ENCODE measurements at places on chromosomes 4 and X. TPM values are rescaled to one million over a fixed set of nuclear protein-coding genes. Genes with fewer than 3 reads are reported as not detected.
A peak's percentile ranks its signal among the peaks of the same experiment; 100 is the strongest.

Gene MAPK10
- 37.8 TPM for total RNA-seq

DNA sequence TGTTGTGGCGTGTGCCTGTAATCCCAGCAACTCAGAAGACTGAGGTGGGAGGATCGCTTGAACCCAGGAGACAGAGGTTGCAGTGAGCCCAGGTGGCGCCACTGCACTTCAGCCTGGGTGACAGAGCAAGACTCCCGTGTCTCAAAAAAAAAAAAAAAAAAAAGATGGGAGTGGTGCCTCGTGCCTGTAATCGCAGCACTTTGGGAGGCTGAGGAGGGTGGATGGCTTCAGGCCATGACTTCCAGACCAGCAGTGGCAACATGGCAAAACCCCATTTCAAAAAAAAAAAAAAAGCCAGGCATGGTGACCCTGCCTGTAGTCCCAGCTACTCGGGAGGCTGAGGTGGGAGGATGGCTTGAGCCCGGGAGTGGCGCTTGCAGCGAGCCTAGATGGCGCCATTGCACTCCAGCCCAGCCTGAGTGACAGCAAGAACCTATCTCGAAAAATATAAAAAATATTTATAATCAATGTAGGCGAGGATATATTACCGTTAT is 27.0 kb downstream of the EIF2S3 start:
- H3K4me1 ChIP-seq = no peaks in the 10 kb centered on the region
- no peaks in the 10 kb centered on the region for H3K36me3 ChIP-seq
- no peak overlapping the region for H3K27ac ChIP-seq
- no peak overlapping the region for H3K4me3 ChIP-seq
- no peaks in the 10 kb centered on the region for H3K27me3 ChIP-seq

Gene MEPE
- 0.11 TPM for total RNA-seq

- H3K4me1 ChIP-seq = peaks cover 2% of the 10 kb centered on the region
- no peak overlapping the region for H3K27ac ChIP-seq
- H3K36me3 ChIP-seq = no peaks in the 10 kb centered on the region
- H3K4me3 ChIP-seq = no peak overlapping the region
- DNase-seq = peak; percentile 64
Observed at GRCh38 chrX:19673375-19674040, 158.2 kb upstream of the MAP3K15 start.

GRCh38 chr4:148261848-148262247 is 180.4 kb downstream of the NR3C2 start:
- H3K27ac ChIP-seq = no peak overlapping the region
- H3K27me3 ChIP-seq = no peaks in the 10 kb centered on the region
- no peak for DNase-seq
- H3K36me3 ChIP-seq = no peaks in the 10 kb centered on the region
- no peak overlapping the region for H3K4me3 ChIP-seq
- no peaks in the 10 kb centered on the region for H3K4me1 ChIP-seq

Gene GYPB
- not detected for total RNA-seq

- DNase-seq = no peak
- H3K4me3 ChIP-seq = no peak overlapping the region
- H3K27ac ChIP-seq = no peak overlapping the region
- no peaks in the 10 kb centered on the region for H3K27me3 ChIP-seq
- no peaks in the 10 kb centered on the region for H3K4me1 ChIP-seq
Observed at GRCh38 chrX:136620780-136621179, 27.2 kb upstream of the CD40LG start.

GRCh38 chr4:11518754-11519153 is 90.1 kb upstream of the HS3ST1 start:
- no peaks in the 10 kb centered on the region for H3K27me3 ChIP-seq
- no peak overlapping the region for H3K4me3 ChIP-seq
- H3K36me3 ChIP-seq = no peaks in the 10 kb centered on the region
- DNase-seq = no peak
- H3K27ac ChIP-seq = no peak overlapping the region

- H3K4me3 ChIP-seq = no peak overlapping the region
- DNase-seq = no peak
- H3K4me1 ChIP-seq = no peaks in the 10 kb centered on the region
- no peaks in the 10 kb centered on the region for H3K27me3 ChIP-seq
Observed at GRCh38 chr4:79823148-79823763, 249.8 kb downstream of the ANTXR2 start.

GRCh38 chrX:9317176-9317575 is 147.7 kb upstream of the TBL1X start:
- H3K4me1 ChIP-seq = no peaks in the 10 kb centered on the region
- H3K27ac ChIP-seq = no peak overlapping the region

DNA sequence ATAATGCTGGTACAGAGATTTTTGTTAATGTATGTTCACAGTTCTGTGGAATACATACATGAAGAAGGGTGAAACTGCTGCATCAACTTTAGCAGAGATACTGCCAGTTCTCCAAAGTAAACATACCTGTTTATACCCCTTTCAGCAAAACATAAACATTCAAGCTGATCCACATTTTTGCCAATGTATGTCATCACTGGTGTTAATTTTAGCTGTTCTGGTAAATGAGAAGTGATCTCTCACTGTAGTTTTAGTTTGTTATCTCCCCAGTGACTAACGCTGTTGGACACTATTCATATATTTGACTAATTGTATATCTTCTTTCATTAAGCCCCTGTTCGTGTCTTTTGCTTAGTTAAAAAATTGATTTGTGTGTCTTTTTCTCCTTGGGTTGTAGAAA is 82.0 kb downstream of the HAUS3 start:
- no peaks in the 10 kb centered on the region for H3K27me3 ChIP-seq
- H3K4me1 ChIP-seq = no peaks in the 10 kb centered on the region
- DNase-seq = no peak
- H3K36me3 ChIP-seq = no peaks in the 10 kb centered on the region
- H3K4me3 ChIP-seq = no peak overlapping the region

DNA sequence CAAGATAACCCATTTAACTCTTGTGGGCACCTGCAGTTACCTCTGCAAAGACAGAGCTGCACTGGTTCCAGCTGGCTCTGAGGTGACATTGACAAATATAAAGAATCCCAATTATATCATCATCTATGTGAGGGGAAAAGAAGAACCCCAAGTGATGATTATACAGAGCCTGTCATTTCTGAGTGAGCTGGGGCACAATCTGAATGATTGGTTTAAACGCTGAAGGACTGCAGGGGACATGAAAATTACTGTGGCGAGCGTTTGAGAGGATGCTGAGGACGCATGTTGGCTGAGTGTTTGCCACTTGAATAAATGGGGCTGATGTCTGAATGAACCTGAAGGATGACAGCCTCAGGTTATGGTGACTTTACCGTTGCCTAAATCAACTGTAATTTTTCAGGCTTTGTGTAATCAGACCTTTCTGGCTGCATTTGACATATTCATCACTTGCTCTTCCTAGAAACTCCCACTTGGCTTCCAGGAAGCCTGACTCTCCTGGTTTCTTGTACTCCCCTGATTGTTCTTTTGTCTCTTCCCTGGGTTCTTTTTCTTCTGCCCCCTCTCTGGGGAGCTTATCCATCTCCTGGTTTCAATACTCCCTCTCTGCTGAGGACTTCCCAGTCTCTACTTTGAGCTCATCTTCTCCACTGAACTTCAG is 4.1 kb upstream of the HSD17B10 start:
- DNase-seq = no peak

Gene MAEA
- 56.7 TPM for total RNA-seq

GRCh38 chrX:20378233-20378920 is 111.7 kb upstream of the RPS6KA3 start:
- no peak for DNase-seq
- H3K27ac ChIP-seq = no peak overlapping the region
- H3K4me1 ChIP-seq = no peaks in the 10 kb centered on the region
- H3K36me3 ChIP-seq = no peaks in the 10 kb centered on the region

DNA sequence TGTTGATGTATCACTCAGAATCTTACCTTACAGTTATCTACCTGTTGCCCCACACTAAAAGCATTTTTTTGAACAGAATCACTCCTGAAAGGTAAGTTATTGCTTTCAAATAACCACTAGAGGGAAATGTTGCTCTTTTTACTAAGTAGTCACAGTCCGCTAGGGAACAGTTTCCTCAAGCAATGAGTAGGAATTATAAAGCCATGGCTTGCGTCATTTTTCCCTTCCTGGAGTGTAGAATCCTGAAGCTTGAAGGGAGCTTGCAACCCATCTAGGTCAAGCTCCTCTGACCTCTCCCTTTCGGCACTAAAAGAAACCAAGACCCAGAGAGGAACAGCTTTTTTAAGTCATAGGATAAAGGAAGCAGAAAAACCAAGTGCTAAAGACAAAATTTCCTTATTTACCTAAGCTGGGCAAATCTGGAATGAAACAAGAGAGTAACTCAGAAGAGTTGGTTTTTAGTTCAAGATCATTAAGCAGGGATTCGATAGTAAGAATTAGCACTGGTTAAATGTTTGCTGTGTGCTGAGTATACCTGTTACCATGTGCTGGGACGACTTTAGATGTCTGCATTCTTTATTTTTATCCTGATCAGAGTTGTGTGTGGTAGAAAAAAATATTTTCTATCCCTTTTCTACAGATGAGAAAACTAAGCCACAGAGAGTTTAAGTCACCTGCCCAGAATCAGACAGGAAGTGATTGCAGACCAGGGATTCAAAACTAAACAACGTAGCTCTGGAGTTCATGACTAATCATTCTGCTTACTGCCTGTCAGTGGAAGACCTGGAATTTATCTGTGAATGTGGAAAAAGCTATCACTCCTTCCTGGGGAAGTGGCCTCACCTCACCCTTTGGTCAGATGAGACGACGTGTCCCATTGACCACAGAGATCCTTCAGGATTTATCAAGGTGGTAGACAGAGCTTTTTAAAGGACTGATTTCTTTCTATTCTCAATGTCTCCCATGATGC is 631.5 kb downstream of the RAB28 start:
- no peaks in the 10 kb centered on the region for H3K36me3 ChIP-seq
- no peak for DNase-seq
- H3K4me1 ChIP-seq = no peaks in the 10 kb centered on the region
- H3K27me3 ChIP-seq = peaks cover 3% of the 10 kb centered on the region

DNA sequence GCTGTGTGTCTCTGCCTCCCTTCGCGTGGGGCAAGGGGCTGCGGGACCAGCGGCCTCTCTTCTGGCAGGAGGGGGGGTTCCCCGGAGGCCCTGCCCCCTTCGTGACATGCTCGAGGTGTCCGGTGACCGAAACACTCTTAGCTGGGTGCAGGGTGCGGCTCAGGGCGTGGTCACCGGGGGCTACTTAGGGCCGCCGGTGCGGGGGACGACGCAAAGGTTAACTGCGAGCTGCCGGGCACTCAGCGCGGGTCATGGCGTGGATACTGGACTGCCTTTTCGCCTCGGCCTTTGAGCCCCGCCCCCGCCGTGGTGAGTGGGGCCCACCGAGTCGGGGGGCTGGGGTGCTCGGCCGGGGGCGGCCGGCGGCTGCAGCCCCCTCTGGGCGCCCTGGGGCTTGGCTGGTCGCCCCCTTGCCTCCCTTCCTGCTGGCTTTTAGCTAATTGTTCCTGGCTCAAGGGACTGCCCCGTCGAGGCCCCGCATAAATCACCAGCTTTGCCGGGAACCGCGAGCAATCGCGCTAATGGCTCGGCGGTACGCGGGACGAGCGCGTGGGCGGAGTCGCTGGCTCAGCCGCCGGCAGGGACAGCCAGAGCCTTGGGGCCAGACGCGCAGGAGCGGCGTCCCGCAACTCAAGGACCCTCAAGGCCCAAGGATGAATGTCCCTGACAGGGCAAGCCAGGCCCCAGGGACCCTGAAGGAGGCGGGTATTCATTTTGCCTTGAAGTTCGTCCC is at the start of gene ARHGAP36:
ARHGAP36 (plus strand) TSS at position 211 of the 733 bp plus-strand sequence. CDS start 23,320 bp downstream, outside the sequence.
- no peak within 1 kb of the TSS for H3K4me3 ChIP-seq
- DNase-seq = no peak
- H3K36me3 ChIP-seq = no peaks in the 10 kb centered on the region
- no peaks in the 10 kb centered on the region for H3K4me1 ChIP-seq

- no peak overlapping the region for H3K27ac ChIP-seq
- no peak for DNase-seq
- H3K27me3 ChIP-seq = no peaks in the 10 kb centered on the region
- no peaks in the 10 kb centered on the region for H3K36me3 ChIP-seq
- H3K4me3 ChIP-seq = no peak overlapping the region
Observed at GRCh38 chr4:109429545-109429944, 4.1 kb upstream of the SEC24B start.

DNA sequence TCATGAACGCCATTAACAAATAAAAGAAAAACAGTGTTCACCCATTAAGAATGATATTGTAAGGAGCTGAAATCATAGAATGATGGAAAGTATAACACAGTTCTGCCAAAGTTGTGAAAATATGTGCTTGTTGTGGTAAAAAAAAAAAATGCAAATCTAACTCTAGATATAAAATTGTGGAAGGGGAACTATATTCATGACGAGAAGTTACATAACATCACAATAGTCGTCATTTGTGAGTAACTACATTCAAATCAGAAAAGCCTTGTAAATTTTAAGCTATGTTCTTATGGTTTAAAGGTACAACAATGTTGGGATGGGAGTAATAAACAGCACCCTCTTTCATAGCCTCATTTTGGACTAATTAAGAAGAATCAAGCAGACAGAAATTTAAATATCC is 57.6 kb upstream of the PRDM8 start:
- H3K36me3 ChIP-seq = no peaks in the 10 kb centered on the region
- no peak overlapping the region for H3K27ac ChIP-seq
- no peaks in the 10 kb centered on the region for H3K4me1 ChIP-seq
- no peak overlapping the region for H3K4me3 ChIP-seq
- H3K27me3 ChIP-seq = no peaks in the 10 kb centered on the region
- no peak for DNase-seq

- H3K4me3 ChIP-seq = no peak overlapping the region
- peaks cover 6% of the 10 kb centered on the region for H3K4me1 ChIP-seq
- no peak for DNase-seq
Observed at GRCh38 chr4:26317766-26318165, 3.0 kb upstream of the RBPJ start.

Gene CLDN34
- total RNA-seq = 0.57 TPM

GRCh38 chrX:45596188-45596808 is 395.6 kb upstream of the DIPK2B start:
- H3K27me3 ChIP-seq = no peaks in the 10 kb centered on the region
- H3K27ac ChIP-seq = no peak overlapping the region
- no peaks in the 10 kb centered on the region for H3K4me1 ChIP-seq
- H3K36me3 ChIP-seq = no peaks in the 10 kb centered on the region
- H3K4me3 ChIP-seq = no peak overlapping the region

DNA sequence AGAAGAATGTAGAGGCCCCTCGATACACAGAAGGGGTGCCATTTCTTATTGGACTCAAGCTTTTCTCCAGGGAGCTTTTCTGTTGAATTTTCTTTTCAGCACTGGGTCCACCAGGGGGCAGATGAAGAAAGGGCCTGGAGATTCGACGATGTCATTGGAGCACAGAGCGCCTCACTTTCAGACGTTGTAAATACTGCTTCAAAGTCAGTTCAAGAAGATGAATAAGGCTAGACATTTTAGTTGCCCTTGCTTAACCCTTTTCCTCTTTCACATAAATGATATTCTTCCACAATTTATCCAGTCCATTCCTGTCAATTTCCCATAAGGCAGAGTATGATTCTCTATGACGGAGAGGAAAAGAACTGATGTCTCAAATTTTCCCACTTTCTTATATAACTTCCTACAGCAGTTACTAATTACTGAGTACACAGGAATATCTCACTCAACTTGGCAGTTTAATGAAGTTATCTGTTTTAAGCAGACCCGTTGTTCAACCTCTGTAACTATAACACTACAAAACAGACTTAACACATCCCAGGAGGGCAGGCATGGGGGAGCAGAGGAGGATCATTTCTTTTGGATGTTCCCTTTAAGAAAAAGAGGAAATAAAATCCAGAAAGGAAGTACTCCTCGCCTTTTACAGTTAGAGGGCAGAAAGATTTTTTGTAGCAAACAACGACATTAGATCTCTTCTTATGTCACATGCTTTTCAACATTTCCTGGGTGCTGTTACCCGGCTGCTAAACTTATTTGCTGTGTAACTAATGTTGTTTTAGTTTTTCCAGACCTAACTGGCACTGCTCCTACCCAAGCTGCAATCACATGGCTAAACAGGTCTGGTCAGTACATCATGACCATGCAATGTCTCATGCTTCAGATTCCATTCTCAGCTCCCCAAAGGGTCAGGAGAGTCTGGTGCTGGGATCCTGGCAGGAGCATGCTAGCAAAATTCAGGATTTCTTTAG is 12.2 kb upstream of the CENPU start:
- peak overlapping the region; percentile 63 for H3K27ac ChIP-seq
- no peaks in the 10 kb centered on the region for H3K27me3 ChIP-seq
- H3K36me3 ChIP-seq = no peaks in the 10 kb centered on the region

Measured in ovary (tissue), 10 donors.